Ureter (tissue), 1 donor: ENCODE measurements at places on chromosomes 13 and 19. TPM values are rescaled to one million over a fixed set of nuclear protein-coding genes. Genes with fewer than 3 reads are reported as not detected.

DNA sequence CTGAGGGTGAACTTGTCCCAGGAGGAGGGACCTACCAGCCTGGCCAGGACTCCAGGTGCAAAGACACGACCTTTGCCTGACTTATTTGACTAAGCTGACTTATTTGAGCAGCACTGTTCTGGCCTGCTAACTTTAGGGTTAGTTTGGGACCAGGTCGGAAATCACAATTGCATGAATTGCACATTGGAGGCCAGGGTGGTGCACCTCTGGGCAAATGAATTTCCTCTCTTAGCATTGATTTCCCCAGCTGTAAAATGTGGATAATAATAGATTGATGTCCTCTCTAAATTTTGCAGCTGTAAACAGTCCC lies 1.4 kb upstream of the BST2 start:
- DNase-seq = no peak

- DNase-seq = peak; percentile 90
Observed at GRCh38 chr19:39397360-39398296, 6.5 kb downstream of the MED29 start.

DNA sequence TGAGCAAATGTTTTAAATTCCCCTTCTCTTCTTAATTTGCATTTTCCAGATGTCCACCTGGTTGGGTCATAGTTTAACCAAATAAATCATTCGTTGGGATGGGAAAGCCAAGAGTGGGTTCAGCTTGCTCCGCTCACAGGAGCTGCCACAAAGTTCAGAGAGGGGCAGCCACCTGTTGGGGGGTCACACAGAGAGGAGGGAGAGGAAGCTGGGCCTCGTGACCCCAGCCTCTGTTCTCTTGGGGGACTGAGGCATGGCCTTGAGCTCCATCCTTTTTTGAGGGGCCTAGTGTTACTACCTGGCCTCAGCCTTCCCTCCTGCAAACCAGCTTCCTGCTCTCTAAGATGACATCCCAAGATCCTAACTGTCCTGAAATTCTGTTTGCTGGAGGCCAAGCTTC lies 2.5 kb downstream of the MEF2B start:
- no peak for DNase-seq

GRCh38 chr13:113428469-113428865 lies 24.8 kb downstream of the ADPRHL1 start:
- DNase-seq = no peak

DNA sequence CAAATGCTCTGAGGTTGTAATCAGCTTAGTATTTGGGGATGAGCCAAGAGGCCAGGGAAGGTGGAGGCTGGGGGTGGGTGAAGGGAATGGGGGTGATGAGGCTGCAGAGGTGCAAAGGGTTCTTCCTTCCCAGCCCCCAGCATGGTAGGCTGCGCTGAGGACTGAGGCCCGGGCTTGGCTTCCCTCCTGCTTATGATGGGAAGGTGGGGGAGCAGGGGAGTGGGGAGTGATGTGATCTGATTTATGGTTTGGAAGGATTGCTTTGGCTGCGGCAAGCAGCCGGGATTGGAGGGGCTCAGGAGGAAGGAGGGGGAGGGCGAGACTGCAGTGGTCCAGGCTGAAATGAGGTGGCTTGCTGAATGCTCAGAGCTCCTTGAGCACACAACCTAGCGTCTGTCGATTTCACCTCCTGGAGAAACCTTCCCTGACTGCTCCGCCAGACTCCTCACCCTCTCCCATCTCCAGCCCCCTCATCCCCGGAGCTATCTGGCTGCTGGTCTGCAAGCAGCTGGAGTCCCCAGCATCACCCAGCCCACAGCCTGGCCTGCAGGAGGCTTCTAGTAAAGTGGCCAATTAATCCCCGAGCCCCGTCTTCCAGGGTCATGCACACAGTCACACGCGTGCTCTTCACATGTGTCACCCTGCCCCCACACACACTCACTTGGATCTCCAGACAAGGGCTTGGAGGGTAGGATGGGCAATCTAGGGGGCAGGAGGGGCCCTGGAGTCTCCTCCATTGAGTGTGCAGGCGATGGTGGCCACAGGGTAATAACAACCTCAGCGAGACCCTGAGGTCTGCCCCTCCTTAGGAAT lies 757 bp upstream of the CLEC11A start:
- no peak for DNase-seq

DNA sequence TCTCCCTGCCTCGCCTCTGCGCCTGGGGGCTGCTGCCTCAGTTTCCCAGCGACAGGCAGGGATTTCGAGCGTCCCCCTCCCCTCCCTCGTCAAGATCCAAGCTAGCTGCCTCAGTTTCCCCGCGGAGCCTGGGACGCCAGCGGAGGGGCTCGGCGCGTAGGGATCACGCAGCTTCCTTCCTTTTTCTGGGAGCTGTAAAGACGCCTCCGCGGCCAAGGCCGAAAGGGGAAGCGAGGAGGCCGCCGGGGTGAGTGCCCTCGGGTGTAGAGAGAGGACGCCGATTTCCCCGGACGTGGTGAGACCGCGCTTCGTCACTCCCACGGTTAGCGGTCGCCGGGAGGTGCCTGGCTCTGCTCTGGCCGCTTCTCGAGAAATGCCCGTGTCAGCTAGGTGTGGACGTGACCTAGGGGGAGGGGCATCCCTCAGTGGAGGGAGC lies 722 bp upstream of the ICAM1 start:
- DNase-seq = peak; percentile 75

- DNase-seq = no peak
Observed at GRCh38 chr13:106488076-106488475, 47.4 kb downstream of the EFNB2 start.

- no peak for DNase-seq
Observed at GRCh38 chr13:35761440-35762252, 285.2 kb upstream of the MAB21L1 start.

- DNase-seq = no peak
Observed at GRCh38 chr19:32173836-32174235, 171.6 kb upstream of the ZNF507 start.

DNA sequence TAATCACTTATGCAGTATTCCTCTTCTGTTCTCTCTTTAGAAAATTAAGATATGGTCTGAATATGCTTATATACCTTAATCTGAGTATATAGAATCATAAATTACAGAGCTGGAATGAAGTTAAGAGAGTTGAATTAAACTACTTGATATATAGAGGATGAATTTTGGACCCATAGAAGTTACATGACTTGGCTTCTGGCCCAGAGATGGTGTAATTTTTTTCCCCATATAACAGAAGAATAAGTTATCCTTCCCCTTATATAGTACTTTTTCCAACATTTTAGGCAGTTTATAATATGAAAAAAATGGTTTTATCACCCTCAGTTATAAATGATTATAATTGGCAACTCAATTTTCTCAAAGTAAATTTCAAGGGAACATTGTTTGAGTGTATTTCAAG lies 616.3 kb downstream of the TBC1D4 start:
- no peak for DNase-seq

- DNase-seq = no peak
Observed at GRCh38 chr19:12733369-12734214, 892 bp downstream of the TRIR start.

GRCh38 chr19:35710784-35711723 lies 6.7 kb downstream of the ZBTB32 start:
- DNase-seq = no peak

GRCh38 chr19:6062274-6062673 lies 48.0 kb downstream of the RFX2 start:
- DNase-seq = peak; percentile 67

GRCh38 chr19:38335949-38336637 lies 463 bp downstream of the CATSPERG start:
- DNase-seq = peak; percentile 98

- no peak for DNase-seq
Observed at GRCh38 chr13:48858122-48858902, 117.4 kb upstream of the FNDC3A start.

- peak; percentile 71 for DNase-seq
Observed at GRCh38 chr19:42184401-42184861, 33.0 kb downstream of the DEDD2 start.

DNA sequence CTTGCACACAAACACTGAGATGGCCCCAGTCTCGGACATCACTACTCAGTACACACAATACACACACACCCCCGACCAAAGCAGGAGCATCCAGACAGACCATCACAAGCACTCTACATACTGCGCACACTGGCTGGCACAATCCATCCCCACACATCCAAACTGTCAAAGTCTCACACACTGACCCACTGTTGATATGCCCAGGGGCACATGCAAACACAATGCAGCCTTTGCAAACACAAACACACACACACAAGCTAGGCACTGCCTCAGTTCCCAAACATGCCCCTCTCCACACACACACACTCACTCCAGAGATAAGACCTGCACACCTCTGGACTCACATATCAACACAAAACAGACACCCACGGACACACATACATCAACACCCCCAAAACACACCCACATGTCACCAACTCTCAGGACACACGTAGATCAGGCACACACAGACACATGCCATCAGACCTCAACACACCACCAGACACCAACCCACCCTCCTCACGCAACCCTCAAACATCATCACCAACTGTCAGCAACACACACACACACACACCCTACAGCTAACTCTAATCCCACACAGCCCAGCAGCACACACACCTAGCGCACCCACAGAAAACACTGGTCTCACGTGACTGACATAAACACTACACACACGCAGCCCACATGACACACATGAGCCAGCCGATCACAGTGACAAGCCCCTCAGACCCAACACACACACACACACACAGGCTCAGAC lies 1.9 kb downstream of the BBC3 start:
- DNase-seq = no peak

DNA sequence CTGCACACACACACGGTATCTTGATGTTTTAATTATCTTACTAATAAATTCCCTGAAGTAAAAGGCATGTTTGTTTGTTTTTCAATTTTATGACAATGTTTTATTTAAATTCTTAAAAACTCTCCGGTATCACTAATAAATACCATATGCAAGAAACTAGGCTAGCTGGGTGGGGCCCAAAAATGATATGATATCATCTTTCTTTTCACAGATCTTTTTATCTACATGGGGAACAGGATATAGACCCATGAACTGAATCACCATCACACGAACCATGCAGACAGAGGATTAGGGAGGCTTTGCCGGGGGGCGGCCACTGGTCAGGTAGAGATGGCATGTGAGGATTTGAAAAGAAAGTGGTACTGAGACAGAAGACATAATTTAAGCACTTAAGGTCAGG lies 266.4 kb downstream of the ENOX1 start:
- DNase-seq = no peak

DNA sequence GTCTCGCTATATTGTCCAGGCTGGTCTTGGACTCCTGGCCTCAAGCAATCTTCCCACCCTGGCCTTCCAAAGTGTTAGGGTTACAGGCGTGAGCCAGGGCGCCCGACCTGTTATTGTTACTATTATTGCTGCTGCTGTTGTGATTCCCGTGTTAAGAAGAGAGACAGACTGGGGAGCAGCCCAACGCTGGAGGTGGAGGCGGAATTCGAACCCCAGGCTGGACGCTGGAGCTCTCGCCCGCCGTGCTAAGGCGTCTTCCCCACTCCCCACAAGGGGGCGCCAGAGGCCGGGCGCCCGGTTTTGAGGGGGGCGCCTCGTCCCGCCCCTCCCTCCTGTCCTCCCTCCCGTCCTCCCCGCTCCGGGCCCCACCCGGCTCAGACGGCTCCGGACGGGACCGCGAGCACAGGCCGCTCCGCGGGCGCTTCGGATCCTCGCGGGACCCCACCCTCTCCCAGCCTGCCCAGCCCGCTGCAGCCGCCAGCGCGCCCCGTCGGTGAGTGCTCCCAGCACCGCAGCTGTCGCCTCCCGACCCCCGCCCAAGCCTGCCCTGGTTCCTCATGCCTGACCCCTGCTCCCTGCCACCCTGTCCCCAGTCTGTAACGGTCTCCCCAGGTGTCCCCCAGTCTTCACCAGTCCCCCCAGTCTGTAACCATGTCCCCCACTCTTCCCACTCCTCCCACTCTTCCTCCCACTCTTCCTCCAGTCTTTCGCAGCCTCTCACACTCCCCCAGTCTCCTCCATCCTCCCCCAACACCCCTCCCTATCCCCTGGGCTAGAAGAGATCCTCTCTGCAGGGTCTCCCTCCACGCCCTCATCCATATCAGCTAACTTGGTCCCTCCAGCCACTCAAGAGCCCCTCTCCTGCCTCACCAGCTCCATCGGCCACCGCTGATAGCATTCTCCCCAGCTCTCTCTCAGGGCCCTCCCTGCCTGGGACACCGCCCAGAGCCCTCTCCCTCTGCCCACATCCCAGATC lies at the start of gene EHD2:
EHD2 (plus strand) TSS at position 377 of the 976 bp plus-strand sequence. CDS start 3,191 bp downstream, outside the sequence.
- peak; percentile 79 for DNase-seq

DNA sequence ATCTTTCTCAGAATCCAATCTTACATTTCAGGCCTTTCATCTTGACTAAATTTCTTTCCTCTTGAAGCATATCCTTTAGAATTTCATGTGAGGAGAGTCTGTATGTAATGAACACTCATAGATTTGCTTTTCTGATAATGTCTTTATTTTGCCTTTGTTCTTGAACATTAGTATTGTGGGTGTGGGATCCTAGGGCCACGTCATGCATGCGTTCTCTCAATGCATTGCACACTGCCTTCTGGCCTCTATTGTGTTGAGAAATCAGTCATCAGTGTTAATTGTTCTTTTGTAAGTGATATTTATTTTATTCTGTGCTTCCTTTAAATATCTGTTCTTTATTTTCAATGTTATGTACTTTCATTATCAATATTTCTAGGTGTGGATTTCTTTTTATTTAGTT lies 364.9 kb downstream of the OXGR1 start:
- no peak for DNase-seq

GRCh38 chr19:3320354-3320670 lies 46.1 kb upstream of the NFIC start:
- DNase-seq = no peak

DNA sequence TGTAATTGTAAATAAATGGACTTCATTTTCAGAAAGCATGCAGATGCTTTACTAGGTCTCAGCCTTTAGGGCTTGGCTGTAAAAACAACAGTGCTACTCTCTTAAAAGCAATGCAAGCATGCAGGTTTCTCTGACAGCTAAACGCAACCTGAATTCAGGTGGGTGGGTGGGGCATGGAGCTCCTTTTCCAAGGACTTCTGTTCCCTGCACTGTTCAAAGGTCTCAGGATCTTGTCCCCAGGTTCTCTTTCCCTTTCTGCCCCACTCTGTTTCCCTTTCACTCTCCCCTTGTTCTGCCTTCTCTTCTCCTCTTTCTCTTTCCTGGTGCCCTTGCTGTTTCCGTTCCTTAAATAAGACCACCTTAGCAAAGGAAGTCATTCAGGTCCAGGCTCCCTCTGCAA lies 1527.5 kb upstream of the SLC10A2 start:
- no peak for DNase-seq

DNA sequence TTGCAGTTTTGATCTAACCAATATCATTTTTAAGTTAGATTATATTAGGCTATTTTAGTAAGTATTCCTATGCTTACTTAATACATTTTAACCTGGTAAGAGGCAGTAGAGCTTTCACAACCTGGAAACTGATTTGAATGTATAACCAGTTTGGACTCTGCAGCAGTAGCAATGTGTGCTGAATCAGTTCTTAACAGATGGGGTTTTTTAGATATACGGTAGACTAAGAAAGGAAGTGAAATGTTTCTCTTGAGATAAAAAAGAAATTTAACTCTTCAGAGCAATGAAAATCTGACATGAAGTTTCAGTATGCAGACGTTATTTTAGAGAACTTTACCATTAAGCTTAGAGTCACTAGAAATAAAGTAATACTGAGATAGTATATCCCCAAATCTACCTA lies 2.7 kb downstream of the NBEA start:
- no peak for DNase-seq

Gene DNAAF3
- total RNA-seq = 1.6 TPM

Gene SCEL
- not detected for total RNA-seq

Gene USHBP1
- total RNA-seq = 7.2 TPM

Gene CC2D1A
- total RNA-seq = 57.2 TPM

Gene ZNF492
- total RNA-seq = 0.16 TPM

Gene LGALS14
- total RNA-seq = not detected

Gene SIGLEC12
- 0.34 TPM for total RNA-seq

Gene DPY19L3
- total RNA-seq = 43.1 TPM

Gene OR10H4
- total RNA-seq = not detected

Gene ERCC2
- 26.1 TPM for total RNA-seq

Gene DENND1C
- total RNA-seq = 3.1 TPM

Gene CELF5
- total RNA-seq = 0.62 TPM
